NCI-H1092 (cell line): ENCODE measurements at places on chromosomes 2 and 18.

DNA sequence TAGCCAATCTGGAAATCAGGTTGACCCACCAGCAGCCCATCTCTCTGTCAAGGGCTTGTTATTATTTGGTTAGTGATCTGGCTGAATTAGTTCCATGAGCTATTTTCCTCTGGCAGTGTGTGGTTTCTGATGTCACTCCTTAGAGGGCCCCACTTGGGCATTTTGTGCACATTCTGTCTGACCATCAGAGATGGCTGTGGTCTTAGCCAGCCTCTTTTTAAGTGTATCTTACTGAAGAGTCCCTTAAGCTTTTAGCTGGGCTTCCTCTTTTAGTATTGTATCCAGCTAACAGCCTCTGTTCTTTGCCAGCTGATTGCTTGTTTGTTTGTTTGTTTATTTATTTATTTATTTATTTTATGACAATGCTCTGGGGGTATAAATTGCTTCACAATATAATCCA is 951.1 kb upstream of the CNTNAP5 start:
- no peak for DNase-seq

DNA sequence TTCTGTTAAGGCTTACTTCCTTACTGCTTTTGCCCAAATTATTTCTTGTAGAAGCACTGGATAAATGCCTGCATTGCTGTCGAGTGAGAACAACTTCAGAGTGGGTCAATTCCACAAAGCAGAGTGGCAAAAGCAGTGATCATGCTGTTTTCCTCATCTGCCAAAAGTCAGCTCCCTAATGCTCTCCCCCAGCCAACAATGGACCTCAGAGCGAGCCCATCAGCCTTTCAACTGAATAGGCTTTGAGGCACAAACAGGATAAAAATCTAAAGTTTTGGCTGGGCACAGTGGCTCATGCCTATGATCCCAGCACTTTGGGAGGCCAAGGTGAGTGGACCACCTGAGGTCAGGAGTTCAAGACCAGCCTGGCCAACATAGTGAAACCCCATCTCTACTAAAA is 222.7 kb downstream of the TCF4 start:
- DNase-seq: no peak

GRCh38 chr18:49837889-49838288 is 24.6 kb upstream of the ACAA2 start:
- DNase-seq: no peak

- no peak for DNase-seq
These were observed 122.8 kb downstream of the ATP9B start for GRCh38 chr18:79191956-79192355.

- DNase-seq: peak; percentile 65
These were observed 71.1 kb downstream of the DSC3 start for GRCh38 chr18:30971338-30971956.

DNA sequence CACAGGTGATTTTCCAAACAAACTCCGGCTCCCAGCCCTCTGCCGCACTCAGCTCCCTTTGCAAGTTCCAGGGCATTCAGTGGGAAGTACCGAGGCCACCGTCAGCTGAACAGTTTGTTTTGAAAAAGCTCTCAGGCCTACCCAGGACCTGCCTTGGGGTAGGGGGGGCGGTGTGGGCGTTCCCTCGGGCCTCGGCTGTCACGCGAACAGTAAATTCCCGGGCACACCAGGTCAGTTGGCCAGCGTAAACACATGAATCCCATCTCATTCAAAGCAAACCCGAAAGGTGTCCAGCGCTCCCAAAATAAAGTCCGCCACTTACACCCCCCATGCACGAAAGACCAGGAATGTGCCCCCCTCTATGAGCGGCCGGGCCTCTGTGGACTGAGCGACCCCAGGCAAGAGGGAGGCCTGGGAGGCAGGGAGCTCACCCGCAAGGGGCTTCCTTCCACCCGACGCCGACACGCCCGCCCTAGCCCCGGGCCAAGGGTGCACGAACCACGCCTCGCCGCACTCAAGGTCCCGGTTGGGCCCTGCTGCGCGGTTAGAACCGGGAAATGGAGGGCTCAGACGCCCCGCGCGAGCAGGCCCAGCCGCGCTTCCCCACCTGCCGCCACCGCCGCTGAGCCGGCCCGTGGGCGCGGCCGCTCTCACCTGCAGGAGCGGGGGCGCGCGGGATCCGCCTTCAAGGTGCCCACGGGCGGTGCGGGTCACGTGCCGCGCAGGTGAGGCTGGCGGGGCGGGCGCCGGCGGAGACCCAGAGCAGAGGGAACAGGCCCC is at the start of gene WDSUB1:
WDSUB1 (minus strand) TSS at position 775 of the 780 bp plus-strand sequence. CDS start 3,634 bp downstream, outside the sequence.
- no peak for DNase-seq

GRCh38 chr2:85445316-85446295 is 27.1 kb downstream of the SH2D6 start:
- DNase-seq: peak; percentile 9

GRCh38 chr2:186591506-186591890 is 1.6 kb downstream of the ITGAV start:
- no peak for DNase-seq
